Epithelial cell of proximal tubule (primary cell): ENCODE measurements at places on chromosomes 11 and 22.

DNA sequence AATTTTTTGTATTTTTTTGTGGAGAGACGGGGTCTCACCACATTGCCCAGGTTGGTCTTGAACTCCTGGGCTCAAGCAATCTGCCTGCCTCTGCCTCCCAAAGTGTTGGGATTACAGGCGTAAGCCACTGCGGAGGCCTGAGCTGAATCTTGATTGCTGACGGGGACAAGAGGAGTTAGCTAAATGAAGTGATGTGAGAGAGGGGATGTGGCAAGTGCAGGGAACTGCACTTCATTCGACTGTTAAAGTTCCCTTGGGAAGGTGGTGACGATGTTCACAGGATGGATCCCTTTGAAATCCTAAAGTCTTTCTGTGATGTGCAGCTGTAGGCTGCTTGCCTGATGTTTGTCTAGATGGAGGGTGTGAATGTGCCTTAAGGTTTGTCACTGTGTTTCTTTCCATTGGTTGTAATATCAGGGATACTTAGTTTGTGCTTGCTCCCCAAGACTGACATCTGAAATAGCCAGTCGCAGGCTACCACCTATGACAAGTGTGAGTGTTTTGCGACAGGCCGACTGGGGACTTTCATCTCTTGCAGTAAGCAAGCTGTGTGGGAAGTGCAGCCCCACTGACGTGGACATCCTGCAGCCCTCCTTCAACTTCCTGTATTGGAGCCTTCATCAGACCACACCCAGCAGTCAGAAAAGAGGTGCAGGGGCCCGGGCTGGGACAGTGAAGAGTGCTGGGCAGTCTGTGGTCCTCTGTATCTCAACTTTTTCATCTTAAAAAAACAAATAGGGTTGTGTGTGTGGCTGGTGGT is 19.6 kb upstream of the CCDC134 start:
- DNase-seq, result no peak

DNA sequence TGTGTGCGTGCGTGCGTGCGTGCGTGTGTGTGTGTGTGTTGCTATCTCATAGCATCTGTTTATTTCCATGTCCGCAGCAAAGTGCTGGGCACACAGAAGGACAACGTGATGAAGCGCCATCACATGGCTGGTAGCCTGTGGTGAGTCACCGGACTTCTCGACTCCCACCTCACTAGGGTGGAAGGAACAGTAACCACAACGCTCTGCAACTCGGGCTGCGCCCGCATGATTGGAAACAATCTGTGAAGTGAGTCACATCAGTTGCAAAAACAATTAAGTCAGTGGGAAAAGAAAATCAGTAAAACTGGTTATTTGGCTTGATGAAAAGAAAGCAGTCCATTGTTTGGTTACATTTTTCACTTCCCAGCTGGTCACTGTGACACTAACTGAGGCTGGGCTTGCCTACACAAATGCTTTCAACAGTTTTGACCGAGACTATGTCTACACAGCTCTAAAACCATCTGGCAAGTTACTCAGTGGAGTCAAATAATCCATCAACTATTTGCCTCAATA is 437.3 kb upstream of the CADM1 start:
- peak; percentile 83 for DNase-seq

GRCh38 chr11:90747057-90747456 is 524.2 kb upstream of the CHORDC1 start:
- peak; percentile 29 for DNase-seq

DNA sequence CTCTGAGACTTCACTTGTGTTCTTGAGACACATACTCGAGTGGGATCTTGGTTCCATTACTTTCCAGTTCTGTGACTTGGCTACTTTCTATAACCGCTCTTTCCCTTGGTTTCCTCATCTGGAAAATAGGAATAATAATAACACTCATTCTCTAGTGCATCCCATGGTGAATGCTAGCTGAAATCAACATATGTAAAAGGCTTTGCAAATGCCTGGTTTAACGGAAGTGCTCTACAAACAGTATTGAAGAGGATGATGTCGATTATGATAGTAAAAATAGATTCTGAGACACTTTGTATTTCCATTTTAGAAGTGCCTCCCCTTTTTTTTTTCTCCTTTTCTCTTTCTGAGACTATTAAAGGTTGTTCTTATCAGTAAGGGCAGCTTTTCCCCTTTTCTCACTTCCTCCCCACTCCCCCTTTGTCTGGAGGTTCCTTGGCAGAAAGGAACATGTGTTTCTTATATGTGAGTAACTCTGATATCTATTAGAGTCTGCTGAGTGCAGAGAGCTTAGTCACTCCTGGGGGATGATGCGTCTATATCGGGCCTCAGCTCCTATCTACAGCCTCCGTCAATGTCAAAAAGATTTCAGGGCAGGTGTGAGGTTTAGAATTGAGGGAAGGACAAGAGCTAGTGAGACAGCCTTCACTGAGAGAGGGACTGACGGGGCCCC is 489.3 kb downstream of the NTM start:
- no peak for DNase-seq

GRCh38 chr11:133072378-133072777 is 459.9 kb downstream of the OPCML start:
- DNase-seq, result no peak

GRCh38 chr11:117670443-117670842 is 126.6 kb downstream of the DSCAML1 start:
- DNase-seq, result no peak

- no peak for DNase-seq
These were observed 1.9 kb downstream of the GDPD4 start for GRCh38 chr11:77299528-77299993.

DNA sequence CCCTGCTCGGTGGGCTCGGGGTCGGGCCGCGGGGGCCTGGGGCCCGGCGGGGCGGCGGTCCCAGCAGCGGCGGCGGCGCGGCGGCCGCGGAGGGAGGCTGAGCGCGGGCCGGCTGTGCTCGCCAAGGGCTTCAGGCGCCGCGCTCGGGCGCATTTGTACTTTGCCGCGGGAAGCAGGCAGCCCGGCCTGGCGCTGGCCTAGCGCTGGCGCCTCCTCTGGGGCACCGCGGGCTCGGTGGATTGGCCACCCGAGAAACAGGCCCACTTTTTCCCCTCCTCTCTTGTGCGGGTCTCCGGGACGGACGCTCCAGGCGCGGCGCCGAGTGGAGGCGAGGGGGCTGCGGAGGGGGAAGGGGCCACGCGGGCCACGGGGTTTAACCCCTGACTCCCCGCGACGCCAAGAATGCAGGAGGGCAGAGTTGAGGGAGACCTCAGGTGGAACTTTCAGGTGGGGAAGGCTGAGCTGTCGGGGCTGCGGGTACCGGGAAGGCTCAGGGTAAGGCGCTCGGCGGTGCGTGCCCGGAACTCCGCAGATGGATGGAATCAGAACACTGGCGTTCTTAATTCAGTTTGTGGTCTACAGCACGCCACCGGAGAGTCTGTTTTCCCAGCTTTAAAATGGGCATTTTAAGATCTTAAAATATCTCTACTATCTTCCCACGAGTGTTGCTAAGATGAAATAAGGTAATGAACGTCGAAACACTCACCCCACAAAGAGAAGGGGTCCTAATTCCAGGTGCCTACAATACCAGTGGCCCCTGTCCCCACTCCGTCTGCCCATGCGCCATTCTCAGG is at the start of gene CHRDL2:
Gene CHRDL2, minus strand, starts transcription at position 126 of the 794 bp plus-strand sequence. CDS start 538 bp downstream, outside the sequence.
- no peak for DNase-seq

DNA sequence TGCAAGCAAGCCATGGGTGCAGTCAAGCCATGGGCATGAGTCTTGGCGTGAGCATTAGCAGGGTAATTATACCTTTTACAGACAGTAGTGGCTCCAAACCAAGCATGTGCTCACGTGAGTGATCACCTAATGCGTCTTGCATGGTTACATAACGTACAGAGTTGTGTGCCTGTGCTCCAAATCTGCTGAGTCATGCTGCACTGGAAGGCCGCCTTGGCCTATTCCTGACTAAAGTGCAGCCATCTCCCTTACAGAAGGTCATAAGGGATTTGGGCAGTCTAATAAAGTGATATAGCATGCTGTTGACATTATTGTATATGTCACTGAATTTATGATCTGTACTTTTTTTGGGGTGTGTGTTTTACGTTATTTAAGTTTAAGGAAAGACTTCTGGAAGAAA is 102.4 kb downstream of the ARHGAP42 start:
- DNase-seq, result no peak

- no peak for DNase-seq
These were observed 80.8 kb downstream of the CACNA1I start for GRCh38 chr22:39651053-39651996.

DNA sequence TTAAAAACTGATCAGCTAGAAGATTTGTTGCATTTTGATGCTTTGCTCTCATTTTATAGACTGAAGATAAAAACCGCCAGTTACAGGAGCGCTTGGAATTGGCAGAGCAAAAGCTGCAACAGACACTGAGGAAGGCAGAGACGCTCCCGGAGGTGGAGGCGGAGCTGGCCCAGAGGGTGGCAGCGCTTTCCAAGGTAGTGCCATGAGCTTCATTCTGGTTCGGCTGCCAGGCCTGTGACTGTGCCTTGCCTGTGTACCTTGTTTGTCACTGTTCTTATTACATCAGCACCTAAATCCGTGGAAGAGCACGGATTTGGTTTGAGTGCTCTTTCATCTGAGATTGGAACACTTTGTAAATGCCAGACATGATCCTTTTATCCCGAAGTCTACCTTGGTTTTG is 61.4 kb downstream of the PPFIA1 start:
- DNase-seq, result no peak

DNA sequence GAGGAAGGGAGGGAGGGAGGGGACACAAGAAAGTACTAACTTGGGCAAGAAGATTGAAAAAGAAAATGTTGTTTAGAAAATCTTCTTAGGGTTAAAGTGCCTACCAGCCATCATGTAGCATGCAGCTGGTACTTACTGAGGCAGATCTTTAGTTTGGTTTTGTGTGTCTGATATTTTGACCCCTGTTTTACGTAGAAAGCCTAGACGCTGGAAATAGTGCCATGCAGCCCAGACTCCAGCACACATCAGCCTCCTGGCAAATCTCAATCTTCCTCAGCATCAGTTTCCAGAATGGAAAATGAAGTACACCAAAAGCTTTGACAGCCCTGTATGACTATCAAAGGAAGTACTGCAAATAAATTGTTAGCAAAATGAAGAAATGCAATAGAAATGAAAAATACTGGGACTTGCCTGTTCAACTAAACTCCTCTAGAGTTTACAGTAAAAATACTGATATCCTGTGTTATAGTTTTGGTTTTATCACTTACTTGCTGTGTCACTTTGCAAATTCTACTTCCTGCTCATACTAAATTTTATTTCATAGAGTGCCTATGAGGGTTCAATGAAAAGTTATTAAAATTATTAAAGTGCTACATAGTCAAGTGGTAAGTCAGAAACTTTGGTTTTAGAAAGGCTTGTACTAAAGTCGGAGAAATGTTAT is 7.4 kb downstream of the USP28 start:
- DNase-seq, result no peak

- no peak for DNase-seq
These were observed 30.4 kb downstream of the RTN4R start for GRCh38 chr22:20237480-20238440.

DNA sequence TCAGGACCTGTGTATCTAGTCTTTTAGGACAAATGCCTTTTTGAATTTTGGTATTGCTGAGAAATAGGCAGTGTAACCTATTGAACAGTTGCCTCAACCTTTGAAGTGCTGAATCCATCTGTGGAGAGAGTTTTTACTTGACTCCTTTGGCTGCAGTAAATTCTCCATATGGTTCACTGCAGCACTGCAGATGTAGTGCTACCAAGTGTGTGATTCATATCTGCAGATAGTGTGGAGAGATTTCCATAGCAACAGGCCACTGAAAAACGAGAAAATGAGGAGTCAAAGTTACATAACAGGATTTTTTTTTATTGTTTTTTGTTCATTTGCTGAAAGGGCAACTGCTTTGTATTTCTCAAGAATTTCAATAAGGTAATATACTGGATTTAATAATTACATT is 356.1 kb downstream of the RAB38 start:
- no peak for DNase-seq

DNA sequence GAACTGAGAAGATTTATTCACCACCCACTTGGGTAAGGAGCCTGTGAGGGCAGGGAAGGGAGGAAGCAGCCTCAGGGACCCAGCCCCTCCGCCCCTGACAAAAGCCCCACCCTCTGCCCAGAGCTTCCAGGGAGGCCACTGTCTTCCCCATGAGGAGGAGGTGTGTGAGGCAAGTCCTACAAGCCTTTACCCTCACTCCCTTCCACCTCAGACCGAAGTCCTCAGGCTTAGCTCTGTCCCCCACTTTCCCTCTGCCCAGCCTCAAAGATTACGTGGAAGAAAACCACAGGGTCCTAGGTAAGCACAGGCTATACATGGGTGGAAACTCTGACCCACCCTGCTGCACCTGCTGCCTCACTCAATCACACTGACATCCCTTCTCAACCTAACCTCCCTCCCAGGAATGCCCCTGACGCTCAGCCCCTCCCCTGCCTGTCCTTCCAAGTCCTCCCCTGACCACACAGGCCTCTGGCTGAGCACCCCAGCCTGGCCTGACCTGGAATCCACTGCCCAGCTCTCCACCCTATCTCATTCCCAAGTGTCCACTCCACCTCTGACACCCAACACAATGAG is 3.6 kb upstream of the ARAP1 start:
- no peak for DNase-seq

DNA sequence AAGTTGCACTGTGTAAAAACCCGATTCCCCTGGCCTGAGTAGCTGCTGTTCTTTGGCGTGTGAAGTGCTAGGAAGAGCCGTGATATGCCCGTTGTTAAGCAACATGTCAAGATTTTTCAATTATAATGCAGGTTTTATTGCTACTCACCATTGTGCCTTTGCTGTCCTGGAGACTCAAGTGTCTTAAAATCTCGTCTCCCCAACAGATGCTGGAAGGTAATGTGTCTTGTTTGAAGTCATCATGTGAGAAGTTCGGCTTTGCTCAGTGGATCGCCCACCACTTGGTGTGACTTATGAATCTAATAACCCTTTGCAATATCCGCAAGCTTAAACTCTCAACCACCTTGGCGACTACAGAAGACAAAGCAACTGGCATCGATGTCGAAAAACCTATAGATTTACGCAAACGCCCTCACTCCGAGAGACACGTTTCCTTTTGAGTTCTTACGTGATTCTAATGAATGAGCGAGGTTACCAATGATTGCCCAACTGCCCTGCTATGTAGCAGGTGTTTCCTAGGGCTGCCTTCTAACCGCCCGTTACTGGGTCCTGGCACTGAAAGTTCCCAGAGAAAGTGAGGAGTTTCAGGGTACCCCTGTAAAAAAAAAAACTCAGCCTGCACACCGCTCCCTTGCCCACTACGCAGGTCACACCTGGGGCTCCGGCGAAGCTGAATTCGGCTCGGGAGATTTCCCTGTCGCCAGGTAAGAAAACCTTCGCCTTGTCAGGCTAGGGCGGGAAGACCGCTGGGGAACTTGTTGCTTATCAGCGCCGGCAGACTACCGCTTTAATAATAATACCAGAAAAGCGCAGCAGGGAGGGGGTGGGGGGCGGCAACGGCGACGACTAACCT is 21.2 kb upstream of the BDNF start:
- no peak for DNase-seq

GRCh38 chr11:17423533-17424310 is 35.3 kb upstream of the KCNJ11 start:
- DNase-seq, result no peak

DNA sequence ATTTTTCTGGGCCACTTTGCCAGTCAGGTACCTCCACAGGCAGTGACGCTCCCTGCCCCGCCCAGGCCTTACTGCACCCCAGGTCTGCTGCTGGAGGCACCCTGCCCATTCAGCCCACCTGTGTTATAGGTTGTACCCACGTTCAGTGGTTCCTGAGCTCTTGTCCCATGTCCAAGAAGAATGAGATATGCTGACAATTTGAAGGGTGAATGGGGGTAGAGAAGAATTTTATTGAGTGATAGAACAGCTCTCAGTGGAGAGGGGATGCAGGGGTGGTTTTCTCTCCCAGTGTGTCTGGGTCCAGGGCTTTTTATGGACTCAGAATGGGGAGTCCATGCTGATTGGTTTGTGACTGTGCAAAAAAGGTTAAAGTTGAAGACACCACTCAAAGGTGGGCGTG is 149.7 kb downstream of the LDLRAD3 start:
- DNase-seq, result no peak
